ENCODE measurements at places on chromosomes 6 and 20.

DNA sequence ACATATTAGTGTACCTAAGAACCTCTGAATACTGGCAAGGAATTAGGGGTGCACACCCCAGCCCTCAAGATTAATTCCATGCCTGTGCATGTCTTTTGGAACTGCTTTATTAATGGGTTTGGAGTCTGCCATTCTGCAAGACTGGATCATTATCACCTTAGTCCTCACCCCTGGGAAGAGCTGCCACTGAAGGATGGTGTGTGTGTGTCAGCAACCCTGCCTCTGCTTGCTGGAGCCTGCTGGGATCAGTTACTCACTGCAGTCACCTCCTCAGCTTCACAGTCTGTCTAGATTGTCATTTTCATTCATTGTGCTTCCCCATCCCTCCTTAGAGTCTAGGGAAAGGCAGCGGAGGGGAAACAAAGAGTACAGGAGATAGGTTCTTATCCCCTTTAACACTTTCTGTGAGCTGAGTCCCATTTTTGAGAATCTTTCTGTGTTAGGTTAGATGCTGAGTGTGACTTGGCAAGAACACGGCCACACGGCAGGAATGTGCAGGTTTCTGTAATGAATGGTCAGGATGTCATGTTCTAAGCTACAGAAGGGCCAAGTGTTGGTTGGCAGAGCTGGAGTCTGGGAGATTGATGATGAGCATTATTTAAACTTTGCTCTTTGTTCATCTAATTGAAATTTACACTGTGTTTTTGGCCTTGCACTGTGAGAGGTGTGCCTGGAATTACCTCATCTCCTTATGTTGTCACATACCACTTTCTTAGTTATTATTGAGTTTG is 21.1 kb downstream of the GHRH start:
- DNase-seq = no peak

DNA sequence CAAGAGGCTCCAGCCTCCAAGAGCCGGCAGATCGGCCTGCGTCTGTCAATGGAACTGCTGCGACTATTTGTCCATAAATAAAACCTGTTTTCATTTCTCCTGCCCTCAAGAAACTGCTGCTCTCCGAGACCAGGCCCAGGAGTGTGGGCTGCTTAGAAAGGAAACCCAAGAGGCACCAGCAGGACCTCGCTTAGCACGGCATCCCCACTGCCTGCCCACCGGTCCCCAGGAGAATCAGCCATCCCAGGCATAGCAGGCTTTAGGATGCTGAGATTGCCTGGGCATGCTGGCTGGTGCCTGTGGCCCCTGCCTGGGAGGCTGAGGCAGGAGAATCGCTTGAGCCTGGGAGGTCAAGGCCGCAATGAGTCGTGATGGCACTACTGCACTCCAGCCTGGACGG is 17.6 kb downstream of the NTSR1 start:
- no peak for DNase-seq

DNA sequence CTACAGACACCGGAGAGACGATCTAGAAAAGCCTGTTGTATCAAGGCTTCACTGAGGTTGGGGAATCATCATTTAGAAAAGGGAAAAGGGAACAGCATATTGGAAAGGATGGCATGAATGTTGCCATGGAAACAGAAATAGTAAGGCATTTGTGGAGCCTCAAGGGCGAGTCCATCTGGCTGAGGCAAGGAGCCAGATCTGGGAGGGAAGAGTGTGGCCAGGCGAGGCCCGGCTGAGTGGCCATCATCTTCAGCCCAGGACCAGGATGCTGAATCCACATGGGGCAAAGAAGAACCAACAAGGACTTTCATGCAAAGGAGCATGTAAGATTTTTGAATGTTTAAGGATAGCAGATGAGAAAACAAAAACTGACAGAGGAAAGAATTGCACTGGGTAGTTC is 85.8 kb downstream of the MAP3K5 start:
- DNase-seq = no peak

- DNase-seq = no peak
Measured at GRCh38 chr6:167090171-167090570, 32.7 kb upstream of the CCR6 start.

GRCh38 chr20:51985013-51985415 is 182.7 kb upstream of the SALL4 start:
- no peak for DNase-seq

- no peak for DNase-seq
Measured at GRCh38 chr6:160088784-160089533, 32.7 kb upstream of the SLC22A1 start.

- DNase-seq = no peak
Measured at GRCh38 chr20:32539817-32540675, 45.1 kb downstream of the NOL4L start.

DNA sequence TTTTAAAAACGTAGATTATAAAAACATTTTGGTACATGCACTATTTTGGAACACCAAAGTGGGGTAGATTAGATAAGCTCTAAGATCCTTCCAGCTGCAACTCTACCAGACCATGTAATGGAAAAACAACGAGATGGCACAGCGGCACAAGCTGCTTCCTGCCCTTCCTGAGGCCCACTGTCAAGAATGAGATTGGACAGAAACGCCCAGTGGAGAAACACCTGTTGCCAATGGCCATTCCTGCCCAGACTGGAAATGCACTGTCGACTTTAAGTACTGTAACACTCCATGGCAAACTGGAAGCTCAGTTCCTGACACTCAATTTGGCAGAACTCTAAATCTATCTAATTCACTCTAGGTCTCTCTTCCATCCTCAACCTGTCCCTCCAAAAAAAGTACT is 21.4 kb downstream of the EDEM2 start:
- no peak for DNase-seq

DNA sequence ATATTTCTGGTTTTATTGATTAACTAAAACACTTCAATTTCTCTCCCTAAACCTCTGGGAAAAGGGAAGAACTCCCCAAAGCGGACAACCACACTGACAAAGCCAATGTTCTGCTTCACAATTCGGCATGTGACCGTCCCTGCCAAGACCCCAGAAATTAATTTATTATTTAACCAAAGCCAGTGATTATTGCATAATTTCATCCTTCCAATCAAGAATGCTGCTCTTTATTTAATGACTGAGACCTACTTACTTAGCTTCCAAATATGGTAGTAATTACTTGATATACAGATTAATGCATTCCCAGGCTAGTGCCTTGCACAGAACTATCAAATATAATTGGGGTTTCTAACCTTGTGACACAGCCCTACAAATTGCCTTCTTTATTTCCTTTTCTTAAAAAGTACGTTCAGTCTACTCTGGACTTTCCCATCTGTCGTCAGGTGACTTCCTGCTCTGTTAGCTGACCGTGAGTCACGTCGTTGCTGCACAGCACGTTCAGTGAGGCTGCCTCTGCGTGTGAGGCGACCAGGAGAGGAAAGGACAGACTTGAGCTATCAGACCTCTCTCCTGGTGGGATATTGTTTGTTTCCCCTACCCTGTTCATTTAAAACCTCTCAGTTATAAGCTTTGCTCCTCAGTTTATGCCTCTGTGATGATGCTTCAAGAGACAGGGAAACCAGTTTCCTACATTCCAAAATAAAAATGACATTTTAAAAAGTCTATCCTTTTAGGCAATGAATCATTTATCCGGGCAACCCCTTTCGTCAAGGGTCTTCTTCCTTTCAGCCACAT is 55.7 kb upstream of the TNFAIP3 start:
- peak; percentile 26 for DNase-seq

DNA sequence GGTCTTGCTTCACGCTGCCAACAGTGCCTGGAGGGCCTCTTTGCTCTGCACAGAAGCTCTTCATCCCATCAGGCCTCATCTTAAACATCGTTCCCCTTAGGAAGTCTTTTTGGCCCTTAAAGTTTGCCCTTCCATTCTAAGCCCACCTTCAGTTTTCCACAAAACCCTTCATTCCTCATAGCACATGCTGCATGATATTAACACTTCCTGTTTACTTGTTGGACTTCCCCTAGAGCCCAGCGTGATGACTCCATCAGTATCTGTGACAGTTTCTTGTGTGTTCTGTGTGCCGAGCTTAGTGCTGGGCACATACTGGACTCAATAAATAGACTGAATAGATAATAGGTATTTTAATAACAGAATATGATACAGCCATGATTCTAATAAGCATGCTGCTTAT is 2.2 kb downstream of the NT5DC1 start:
- no peak for DNase-seq

DNA sequence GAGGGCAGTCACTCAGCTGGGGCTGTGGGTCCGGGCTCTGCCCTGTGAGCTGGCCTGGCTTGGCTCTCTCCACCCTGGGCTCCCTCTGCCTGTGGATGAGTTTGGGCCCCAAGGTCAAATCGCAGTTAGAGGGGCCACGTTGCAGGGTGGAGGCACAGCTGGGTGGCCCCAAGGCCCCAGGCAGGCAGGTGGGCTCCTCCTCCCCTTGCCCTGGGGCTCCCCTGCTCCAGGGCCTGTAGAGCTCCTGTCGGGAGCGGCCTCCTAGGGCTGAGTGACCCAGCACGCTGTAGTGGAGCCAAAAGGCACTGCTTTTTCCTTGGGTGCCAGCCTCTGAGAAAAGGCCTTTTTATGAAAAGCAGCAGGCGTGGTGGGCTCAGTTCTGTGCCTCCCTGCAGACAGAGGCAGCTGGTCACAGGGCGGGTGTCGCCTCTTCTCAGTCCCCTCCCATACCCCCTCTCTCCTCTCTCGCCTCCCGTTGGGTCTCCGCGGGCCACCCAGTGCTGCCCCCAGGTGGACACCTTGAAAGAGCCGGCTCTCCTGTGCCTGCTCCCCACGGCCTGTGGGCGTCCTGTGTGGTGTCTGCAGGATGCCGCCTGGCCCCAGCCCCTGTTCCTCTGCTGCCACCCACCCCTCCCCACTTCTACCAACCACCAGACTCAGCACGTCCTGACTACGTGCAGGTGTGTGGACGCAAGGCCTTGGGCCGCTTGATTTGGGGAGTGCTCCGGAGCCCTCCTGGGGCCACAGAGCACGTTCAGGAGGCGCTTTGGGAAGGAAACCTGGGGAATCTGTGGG is 13.2 kb downstream of the SS18L1 start:
- no peak for DNase-seq

GRCh38 chr20:38173237-38174156 is 8.4 kb upstream of the TGM2 start:
- DNase-seq = peak; percentile 71

DNA sequence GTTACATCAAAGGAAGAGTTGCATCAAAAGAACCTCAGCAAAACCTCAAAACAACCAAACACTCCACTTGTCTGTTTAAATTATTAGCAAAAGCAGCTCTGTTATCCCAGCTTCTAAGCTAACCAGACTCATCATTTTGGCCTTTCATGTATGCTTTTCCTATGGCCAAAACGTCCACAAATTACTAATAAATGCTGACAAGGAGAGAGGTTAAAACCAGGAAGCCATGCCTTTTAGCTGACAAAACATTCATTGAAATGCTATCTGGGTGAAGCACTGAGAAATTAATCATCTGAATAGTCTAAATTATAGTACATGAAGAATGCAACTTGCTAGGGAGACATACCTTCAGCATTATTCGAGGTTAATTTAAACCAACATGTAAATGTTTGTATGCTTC is 80.6 kb downstream of the LAMA2 start:
- DNase-seq = no peak

- no peak for DNase-seq
Measured at GRCh38 chr20:584161-584970, 25.7 kb downstream of the TCF15 start.

GRCh38 chr6:138454981-138455706 is 44.1 kb downstream of the NHSL1 start:
- no peak for DNase-seq

DNA sequence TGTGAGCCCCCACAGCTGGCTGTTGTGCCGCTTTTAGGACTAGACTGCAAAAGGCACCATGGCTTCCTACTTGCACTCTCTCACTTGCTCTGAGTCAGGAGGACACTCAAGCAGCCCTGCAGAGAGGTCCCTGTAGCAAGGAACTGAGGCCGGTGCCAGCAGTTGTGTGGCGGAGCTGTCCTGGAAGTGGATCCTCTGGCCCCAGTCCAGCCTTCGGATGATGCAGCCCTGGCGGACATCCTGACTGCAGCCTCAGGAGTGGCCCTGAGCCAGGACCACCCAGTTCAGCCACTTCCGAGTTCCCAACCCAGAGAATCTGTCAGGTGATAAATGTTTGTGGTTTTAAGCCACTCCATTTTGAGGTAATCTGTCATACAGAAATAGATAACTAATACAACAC is 17.5 kb downstream of the CTCFL start:
- DNase-seq = no peak

GRCh38 chr20:44111712-44112335 is 75.2 kb downstream of the JPH2 start:
- no peak for DNase-seq

GRCh38 chr6:45946352-45946751 is 69.3 kb downstream of the CLIC5 start:
- no peak for DNase-seq

DNA sequence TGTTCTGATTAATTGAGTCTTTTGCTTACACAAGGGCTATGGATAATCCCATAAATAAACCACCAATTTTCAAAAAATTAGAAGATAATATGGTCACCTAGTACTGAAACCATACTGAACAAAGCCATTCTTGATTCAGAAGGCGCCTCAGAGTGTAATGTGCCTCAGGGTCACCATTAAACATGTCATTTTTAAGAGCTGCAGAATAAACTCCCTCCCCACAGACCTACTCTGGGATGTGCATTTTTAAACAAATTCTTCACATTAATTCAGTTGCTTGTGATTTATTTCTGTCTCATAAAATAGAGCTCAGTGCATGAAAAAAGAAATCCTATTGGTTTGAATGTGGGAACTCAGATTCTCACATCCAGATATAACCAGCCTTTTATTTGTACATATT is 202.1 kb upstream of the HEY2 start:
- DNase-seq = no peak

DNA sequence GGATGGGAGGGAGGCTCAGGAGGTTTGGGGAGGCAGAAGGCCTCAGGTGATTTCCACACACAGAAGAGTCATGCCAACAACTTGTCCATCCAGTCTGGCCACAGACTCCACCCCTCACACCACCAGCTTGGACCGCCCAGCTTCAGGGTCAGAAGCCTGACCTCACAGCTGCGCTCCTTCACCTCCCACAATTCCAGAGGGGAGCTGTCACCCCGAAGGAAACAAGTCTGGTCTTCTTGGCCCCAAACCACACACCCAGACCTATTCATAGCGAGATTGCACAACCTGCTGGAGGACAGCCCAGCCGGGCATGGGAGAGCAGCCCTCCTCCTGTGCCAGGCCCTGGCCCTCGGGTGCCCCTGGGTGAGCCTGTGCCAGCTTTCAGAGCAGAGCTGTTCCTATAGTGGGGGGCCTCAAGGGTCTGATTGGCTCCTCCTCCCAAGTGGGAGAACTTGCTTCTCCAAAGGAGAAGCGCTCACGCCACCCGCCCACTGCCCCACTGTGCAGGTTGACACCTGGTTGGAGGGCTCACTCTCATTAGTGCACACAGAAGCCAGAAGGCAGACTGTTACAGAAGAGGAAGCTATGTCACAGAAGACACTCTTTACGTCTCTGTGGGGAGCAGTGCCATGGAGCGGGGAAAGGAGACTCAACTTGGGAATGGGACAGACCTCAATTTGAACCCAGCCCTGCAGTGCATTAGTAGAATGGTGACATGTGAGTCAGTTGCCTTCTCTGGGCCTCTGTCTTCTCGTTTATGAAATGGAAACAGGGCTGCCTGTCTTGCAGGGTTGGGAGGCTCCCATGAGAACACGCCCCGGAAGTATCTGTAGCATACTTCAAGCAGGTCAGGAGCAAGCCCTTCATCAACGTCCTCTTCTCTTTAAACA is 128.8 kb downstream of the FOXO3 start:
- DNase-seq = peak; percentile 77

Measured in thoracic aorta (tissue), 2 donors.